Neural crest cell (in vitro differentiated cells): ENCODE measurements at places on chromosomes 6 and 20.
A peak's percentile ranks its signal among the peaks of the same experiment; 100 is the strongest.

GRCh38 chr6:163147994-163148393 lies 266.5 kb upstream of the QKI start:
- DNase-seq: no peak

DNA sequence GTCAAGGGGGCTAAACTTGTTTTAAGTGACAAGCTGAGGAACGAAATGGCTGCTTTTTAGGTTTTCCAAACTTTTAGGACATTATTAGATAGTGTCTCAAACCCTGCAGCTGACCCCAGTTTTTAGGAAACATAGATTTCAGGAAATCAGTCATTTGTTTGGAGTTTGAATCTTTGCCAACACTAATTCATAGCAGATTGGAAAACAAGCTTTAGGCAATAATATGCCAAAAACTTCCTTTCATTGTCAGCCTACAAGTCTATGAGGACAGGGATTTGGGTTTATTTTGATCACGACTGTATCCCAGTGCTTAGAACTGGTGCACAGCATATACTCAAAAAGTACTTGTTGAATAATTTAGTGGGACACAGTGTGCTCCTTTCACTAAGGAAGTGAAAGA lies 123.2 kb downstream of the TINAG start:
- DNase-seq: no peak

DNA sequence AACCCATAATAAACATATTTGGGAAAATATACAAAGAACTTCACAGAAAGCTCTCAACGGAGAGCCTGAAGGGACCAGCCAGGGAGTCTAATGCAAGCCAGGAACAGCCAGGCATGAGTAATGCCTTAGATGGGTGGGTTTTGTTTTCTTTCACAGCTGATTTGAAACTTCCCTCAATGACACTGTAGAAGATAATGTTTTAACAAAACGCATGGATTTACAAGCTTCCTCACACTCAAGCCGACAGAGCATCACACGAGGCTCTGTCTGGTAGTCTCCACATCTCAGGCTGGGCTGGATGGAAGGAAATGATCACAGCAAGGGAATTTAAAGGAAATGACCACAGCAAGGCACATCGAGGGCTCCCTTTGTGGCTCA lies 113.9 kb downstream of the GMPR start:
- DNase-seq: no peak

- DNase-seq: no peak
Measured at GRCh38 chr6:190596-191395, 101.5 kb upstream of the DUSP22 start.

GRCh38 chr20:20547221-20547875 lies 165.1 kb downstream of the RALGAPA2 start:
- DNase-seq: no peak

DNA sequence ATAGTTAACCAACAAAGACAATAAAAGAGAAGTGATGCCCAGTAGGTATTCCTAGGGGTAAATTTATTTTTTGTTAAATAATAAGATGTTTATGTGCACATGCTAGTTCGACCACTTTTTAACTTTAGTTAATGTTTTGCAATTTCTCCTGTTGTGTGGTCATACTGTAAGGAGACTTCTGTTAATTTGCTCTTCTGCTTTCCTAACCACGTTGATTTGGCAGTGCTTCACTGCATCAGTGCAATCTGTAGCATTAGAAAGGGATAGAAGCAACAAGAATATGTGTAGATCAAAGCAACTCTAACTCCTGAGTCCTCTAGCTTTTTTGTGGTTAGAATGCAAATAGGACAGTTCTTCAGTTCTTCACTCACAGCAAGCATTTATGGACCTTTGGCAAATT lies 13.9 kb downstream of the MYB start:
- no peak for DNase-seq

GRCh38 chr6:152893187-152893586 lies 89.7 kb downstream of the FBXO5 start:
- no peak for DNase-seq

DNA sequence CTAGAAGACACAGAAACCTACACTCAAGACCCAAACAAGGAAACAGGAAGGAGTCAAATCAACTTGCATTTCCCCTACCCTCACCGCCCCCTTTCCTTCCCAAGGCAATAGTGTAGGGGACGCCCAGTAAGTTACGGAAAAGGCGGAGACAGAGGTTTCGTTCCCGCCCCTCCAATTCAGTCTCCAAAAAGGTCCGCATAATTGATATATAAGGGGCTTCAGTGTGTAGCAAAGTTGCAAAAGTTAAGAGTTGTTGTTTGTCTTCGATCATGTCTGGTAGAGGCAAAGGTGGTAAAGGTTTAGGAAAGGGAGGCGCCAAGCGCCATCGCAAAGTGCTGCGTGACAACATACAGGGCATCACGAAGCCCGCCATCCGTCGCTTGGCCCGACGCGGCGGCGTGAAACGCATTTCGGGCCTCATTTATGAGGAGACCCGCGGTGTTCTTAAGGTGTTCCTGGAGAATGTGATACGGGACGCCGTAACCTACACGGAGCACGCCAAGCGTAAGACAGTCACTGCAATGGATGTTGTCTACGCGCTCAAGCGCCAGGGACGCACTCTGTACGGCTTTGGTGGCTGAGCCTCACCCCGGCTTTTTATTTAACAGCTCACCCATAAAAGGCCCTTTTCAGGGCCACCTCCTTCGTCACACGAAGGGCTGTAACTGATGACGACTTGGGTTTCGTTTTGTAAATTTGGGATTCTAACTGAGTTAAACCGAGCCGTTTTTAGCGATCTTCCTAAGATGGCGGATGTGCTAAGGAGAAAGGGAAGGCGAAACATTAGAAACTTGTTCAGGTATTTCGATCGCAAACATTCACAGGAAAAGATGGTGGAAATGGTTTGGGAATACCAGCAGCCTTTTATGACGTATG lies 124.6 kb upstream of the BTN3A2 start:
- DNase-seq: no peak

GRCh38 chr6:11653028-11653583 lies 115.6 kb downstream of the TMEM170B start:
- DNase-seq: peak; percentile 20

- no peak for DNase-seq
Measured at GRCh38 chr6:69954733-69955132, 88.4 kb downstream of the COL19A1 start.

GRCh38 chr20:32538526-32538939 lies 46.6 kb downstream of the NOL4L start:
- DNase-seq: no peak

DNA sequence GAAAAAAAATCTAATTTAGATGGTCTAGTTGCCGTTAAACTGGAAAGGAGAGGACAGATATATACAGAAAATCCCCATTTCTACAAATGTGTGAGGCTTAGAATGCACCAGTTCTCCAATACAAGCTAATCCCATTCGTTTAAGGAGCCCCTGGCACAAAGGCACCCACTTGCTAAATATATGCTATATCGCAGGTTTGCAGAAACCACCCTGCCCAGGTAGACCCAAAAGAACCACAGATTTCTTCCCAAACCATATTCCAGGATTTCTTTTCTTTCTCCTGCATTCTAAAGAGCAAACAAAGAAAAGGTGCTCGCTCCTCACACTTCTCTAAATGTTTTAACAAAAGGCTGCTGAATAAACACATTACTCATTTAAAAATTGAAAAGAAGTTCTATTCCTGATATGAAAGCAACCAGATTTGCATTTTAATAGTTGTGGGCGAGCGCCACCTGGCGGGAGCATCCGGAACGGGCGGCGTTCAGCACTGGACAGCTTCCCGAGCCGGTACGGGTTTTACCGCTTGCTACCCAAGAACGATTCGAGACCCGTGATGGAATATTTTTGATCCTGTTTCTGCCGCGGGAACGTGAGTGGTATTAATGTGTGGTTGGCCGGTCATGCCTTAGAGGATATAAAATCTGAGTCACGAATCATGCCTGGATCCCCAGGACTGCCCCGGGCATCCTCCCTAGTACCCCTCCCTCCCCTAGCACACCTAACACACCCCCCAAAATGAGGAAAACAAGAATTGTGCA lies 2.1 kb downstream of the PTPRT start:
- peak; percentile 85 for DNase-seq

DNA sequence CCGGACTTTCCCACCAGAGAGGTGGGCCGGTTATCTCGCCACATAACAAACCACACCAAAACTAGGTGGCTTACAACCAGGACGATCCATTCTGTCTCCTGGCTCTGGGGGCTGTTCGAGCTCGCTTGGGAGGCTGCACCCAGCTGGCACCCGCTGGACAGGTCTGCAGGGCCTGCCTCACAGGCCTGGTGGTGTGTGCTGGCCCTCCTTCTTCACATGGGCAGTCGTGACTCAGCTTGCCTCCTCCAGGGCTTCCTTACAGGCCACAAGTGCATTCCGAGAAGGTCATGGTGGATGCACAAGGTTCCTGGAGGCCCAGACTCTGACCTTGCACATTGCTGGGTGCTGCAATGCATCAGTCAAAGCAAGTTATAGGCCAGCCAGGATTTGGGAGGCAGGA lies 34.2 kb downstream of the FOXF2 start:
- DNase-seq: no peak

- DNase-seq: no peak
Measured at GRCh38 chr20:63767886-63768285, 28.3 kb downstream of the SLC2A4RG start.

DNA sequence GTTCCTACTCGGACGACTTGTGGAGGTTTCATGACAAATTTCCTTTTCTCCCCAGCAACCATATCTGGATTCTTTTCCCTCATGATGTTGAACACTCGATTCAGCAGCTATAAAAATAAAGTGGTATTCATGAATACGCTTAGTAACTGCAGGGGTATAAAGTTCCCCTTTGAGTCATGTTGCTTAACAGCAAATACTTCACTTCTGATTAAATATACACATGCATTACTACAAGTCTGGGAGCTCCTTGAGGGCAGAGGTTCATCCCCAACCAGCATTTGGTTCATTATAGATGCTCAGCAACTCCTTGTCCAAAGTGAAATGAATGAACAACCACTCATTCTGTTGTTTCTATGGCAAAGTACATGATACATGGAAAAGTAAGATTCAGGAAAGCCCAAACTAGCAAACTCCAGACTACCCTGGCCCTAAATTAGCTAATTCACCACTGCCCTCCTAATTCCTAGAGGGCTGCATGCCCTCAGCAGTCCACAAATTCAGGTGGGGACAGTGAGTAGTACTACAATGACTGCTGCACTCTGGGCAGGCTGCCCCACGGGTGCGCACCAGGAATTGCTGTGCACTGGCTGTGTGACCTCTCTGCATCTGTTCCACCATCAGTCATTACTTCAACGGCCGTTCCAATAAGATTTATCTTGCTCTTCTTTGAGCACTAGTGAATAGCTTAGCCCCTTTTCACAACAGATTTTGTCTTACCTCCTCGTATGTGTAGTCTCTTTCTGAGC lies 15.2 kb downstream of the EIF2S2 start:
- DNase-seq: no peak

GRCh38 chr6:149941583-149942460 lies at the start of gene ULBP2:
Gene ULBP2 (plus strand): TSS chr6:149942014. CDS start chr6:149942073, 59 bp downstream.
- peak; percentile 59 for DNase-seq

DNA sequence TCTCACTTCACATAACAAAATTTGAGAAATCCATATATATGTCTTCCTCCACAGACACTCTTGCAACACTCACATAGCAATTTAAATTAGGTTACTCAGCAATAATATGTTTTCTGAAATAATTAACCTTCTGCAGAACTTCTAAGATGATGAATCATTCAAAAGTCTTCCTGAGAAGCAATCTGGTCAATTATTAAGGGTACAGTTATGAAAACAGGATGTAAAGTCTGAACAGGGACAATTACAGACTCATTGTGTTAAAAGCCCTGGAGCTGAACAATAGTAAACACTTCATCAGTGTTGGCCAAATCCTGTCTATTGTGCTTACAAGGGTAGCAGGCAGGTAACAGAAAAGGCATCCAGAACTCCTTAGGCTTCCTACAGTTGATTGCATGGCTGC lies 75.4 kb downstream of the FILIP1 start:
- no peak for DNase-seq

DNA sequence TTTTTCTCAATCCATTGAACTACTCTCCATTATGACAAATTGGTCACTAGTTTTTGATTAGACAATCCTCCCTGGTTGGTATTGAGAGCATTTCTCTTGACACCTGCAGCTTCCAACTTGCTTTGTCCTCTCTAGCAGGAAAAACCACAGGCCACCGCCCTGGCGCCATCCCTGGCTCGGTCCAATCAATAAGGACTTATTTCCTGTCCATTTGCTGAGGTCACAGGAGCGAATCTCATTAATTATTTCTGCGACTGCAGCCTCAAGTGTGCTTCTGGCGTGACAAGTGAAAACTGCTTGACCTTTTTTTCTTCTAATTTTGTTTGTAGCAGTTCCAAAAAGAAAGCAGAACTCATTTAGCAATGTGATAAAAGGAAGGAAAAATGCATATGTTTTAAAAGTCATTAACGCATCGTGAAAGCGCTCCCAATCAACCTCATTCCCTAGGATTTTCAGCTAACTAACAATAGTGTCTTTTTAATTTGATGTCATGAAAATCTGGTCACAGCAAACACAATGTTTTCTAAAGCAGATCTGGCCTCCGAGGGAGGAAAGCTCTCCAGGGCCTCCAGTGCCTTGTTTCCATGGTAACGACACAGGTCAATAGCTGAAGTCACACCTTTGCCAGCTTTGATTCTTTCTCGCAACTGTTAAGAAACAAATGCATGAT lies 39.0 kb upstream of the BEND3 start:
- DNase-seq: peak; percentile 14

DNA sequence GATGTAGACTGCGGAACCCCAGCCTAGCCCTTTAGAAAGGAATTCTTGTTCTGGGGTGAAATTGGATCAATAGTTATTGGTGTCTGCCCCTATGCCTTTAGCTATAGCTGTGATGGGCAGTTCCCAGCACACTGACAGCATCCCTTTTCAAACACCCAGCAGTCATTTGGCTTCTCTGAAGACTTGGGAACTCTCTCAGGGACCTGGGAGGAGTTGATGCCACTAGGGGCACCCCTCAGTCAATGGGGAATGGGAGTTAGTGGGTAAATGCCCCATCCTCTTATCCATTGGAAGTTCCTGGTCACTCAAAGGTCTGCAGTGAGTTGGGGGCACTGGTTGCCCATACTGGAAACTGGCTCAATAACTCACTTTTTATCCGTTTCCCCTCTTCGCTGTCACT lies 31.6 kb upstream of the CSNK2A1 start:
- DNase-seq: no peak

DNA sequence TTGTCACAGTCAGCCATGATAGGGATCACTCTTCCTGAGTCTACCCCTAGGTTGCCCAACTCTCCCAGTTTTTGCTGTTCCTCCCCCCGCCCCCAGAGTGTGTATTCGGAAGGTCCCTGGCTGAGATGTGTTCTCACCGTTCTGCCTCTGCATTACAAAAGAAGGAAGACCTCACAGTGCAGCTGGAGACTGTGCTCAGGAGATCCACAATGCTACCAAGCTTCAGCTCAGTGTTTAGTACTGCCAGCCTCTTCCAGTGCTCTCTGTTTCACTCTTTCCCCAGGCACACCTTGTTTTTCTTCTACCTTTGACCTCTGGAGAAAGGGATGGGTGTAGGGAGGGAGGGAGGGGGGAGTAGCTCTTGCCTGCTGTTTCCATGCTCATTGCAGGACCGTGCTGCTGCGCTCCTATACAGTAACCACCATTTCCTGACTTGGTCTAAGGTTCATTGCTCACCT lies 13.4 kb upstream of the MOCS1 start:
- no peak for DNase-seq
